D341Med (cell line): ENCODE measurements at places on chromosomes 16 and 17.

GRCh38 chr17:72900654-72900971, 191.9 kb downstream of the SLC39A11 start:
- DNase-seq = no peak

DNA sequence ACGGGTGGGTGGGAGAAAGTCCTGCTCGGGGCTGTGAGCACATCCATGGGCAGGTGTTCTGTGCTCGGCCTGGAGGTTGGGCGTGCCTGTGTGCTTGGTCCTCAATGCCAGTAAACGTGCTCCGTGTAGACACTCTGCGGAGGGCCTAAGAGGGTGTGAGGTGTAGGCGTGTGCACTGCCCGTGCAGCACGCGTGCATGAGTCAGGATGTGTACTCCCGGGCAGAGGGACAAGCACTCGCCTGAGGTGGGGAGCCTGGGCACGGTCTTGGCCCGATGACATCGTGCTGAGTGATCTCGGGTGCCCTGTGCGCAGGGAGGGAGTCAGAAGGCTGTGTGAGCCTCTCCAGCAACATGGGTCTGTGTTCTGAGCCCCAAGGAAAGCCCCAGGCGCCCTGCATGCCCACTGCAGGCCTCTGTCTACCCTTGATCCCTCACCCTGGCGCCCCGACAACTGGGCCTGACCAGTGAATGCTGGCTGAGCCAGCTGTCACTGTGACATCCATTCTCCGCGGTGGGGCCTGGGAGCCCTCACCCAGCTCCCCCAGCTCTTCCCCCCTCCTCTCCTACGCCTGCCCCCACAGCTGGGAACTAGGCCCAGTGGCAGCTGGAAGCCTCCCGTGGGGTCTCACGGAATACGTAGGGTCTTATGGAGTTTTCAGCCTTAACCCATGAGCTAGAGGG, 23.5 kb upstream of the NXPH3 start:
- peak; percentile 36 for DNase-seq

DNA sequence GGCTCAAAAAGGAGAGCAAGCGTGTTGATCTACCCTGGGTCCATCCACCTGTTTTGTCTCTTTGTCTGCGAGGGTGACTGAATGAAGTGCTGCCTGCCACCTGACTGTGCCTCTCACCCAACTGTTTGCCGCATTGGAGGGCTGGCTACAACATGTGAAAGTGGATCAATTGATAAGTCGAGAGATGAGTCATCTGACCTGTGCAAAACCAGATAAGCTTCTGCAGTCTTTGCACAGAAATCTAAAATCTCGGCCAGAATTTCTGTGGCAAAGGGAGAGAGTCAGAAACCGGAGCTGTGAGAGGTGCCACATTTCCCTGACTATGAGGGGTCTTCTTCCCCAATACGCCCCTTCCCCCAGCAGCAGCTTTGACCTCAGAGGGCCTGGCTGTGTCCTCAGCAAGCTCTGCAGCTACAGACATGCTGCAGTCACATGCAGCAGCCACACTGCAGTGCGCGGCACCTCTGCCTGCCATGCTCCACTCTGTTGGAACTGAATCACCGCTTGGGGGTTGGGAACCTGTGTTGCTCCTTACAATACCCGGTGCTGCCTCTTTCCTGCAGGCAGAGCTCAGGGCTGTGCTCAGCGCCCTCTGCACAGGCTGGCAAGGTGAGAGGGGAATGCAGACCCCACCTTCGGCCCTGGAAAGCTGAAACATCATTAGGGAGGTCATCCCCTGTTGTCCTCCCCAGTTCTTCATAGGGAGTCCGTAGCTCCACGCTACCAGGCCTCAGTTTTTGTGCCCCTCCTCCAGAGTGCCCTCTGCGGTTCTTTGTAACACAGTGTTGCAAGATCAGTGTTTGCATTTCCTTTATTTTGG, 16.2 kb upstream of the HAS3 start:
- DNase-seq = no peak

GRCh38 chr17:55063885-55064874, 95.6 kb downstream of the STXBP4 start:
- no peak for DNase-seq

- no peak for DNase-seq
Observed at GRCh38 chr16:75495076-75495674, at the start of gene CHST6. Gene CHST6 (minus strand): TSS chr16:75495441. CDS start chr16:75479828, 15,613 bp downstream.

GRCh38 chr17:43351691-43352090, 47.1 kb upstream of the ARL4D start:
- no peak for DNase-seq

GRCh38 chr17:61251939-61252865, 147.4 kb upstream of the TBX2 start:
- DNase-seq = no peak

GRCh38 chr16:84570739-84571403, 47.0 kb downstream of the COTL1 start:
- DNase-seq = peak; percentile 69

GRCh38 chr17:15303851-15304250, 37.5 kb downstream of the TEKT3 start:
- no peak for DNase-seq

DNA sequence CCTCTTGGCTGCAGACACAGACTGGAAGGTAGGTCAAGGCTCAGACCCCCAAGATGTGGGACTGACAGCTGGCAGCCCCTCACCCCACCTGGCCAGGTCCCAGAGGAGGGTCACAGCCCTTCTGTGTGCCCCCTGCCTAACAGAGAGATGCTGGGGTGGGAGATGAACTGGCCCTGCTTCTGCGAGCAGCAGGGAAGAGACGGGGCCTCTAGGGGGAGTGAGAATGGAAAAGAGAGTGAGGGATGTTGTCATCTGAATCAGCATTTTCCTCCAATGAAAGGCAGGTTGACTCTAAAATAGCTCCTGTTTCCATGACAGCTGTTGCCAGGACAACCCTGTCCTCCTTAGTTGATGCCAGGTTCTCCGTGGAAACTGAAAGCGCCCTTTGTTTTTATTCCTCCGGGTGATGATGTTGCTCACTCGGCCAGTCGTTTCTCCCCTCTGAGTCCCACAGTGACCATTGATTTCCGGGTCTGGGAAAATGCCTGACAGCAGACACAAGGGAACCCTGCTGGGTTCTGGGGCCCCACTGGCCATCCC, 4.9 kb upstream of the NDRG4 start:
- DNase-seq = peak; percentile 78

- peak; percentile 42 for DNase-seq
Observed at GRCh38 chr17:78995761-78996451, 13.7 kb downstream of the CANT1 start.

DNA sequence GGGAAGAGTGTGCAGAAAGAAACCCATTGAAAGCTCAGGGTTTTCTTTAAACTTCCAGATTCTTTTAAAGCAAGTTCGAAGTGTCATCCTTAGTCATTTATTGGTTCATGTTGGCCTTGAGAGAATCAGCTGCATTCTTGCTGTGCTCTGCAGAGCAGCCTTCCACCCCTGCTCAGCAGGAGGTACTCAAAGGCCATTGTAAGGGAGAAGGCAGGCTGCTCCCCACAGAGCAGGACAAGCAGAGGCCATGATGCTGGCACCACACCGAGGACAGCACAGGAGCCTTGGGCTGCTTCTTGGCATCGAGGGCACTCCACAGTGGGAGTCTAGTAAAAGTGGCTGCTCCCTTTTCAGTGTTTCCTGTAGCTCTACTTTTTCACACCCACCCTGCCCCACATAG, 29.6 kb downstream of the NMT1 start:
- no peak for DNase-seq

- DNase-seq = no peak
Observed at GRCh38 chr16:8452941-8453340, 137.4 kb downstream of the TMEM114 start.

- DNase-seq = no peak
Observed at GRCh38 chr16:30122604-30123160, 338 bp downstream of the MAPK3 start.

DNA sequence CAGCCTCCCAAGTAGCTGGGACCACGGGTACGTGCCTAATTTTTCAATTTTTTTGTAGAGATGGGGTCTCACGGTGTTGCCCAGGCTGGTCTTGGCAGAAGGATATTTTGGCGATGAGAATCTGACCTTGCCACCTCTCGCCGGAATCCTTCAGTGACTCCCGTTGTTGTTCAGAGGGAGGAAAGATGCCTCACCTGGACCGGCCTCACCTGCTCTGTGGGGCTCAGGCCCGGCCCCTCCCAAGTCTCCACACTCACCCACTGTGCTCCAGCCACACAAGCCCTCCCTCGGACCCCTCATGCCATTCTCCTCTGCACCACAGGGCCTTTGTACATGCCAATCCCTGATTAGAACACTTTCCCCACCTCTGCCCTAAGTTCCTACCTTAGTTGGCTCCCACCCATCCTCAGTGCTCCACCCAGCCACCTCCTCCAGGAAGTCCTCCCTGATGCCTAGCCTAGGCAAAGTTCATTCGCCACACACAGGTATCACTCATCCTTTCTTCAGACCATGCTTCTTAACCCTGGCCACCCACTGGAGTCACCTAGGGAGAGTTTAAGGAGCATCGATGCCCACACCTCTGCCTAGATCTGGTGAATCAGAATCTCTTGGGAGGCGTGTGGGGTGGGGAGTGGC, 136.1 kb downstream of the GSG1L start:
- no peak for DNase-seq

DNA sequence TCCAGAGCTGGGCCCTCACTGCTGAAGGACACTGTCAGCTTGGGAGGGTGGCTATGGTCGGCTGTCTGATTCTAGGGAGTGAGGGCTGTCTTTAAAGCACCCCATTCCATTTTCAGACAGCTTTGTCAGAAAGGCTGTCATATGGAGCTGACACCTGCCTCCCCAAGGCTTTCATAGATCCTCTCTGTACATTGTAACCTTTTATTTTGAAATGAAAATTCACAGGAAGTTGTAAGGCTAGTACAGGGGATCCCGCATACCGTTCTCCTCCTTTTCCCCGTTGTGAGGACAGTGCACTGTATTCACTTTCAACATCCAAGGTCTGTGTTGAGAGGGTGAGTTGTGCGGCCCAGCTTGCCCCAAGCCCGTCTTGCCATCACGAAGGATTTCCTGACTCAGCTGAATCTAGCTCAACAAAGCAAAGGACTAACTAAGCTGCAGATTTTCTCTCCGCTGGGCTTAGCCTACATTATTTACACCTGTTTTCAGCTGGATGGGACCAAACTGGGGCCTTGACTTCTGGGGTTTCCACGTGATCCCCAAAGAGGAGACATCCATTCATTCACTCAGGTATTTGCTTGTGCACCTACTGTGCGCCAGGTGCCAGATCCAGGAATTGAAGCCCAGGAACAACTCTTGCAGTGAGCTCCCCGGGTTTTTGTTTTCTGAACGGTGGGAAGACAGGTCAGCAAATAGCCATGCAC, 5.2 kb upstream of the TMEM235 start:
- no peak for DNase-seq

DNA sequence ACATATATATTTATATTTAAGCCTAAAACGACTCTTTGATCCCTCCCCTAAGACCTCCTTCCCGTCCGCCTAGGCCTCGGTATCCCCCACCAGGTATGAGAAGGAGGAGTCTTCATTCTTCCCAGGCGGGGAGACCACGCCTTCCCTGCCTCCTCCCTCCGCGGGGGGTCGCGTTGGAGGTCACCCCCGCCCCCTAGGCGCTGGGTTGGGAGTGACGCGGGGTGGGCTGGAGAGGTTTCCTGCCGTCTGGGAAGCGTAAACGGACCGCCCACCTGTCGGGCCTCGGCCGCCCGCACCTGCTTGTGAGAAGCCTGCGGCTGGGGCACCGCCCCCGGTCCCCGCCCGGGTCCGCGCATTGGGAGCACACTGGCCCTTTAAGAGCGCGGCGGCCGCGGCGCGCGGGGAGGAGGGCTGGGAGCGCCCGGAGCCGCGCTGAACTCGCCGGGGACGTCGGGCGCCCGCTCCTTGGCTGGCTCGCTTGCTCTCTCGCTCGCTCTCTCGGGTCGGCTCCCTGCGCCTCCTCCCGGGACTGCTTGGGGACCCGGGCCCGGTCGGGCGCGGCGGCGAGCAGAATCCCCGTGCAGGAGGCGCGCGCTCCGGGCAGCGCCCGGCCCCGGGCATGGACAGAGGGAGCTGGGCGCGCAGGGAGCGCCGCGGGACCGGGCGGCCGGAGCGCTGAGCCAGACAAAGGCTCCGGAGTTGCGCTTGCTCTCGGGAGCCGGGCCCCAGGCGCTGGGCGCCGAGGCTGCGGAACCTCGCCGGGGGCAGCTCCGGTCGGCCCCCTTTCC, at the start of gene MMP15:
TSS of gene MMP15 (plus strand) at position 404 of the 788 bp plus-strand sequence. CDS start 597 bp downstream, outside the sequence.
- peak; percentile 89 for DNase-seq

- peak; percentile 96 for DNase-seq
Observed at GRCh38 chr16:77807-78443, at the start of gene MPG. Gene MPG (plus strand): TSS chr16:78225. CDS start chr16:78310, 85 bp downstream.

DNA sequence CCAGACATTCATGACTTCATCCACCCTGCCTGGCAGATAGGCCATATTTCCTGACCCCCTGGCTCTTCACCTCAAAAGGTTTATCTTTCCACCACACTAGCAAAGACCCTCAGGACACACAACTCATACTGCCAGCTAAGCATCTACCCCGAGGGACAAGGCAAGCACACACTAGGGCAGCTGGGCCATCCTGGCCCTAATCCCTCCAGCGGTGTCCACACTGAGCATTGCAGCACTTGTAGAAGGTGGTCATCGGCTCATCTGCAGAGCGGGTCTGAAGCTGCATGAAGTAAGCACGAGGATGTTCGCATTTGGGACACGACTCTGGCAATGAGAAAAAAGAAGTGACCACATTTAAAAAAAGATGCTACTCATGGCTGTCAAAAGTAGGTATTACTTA, 6.2 kb downstream of the POLR3K start:
- DNase-seq = no peak

DNA sequence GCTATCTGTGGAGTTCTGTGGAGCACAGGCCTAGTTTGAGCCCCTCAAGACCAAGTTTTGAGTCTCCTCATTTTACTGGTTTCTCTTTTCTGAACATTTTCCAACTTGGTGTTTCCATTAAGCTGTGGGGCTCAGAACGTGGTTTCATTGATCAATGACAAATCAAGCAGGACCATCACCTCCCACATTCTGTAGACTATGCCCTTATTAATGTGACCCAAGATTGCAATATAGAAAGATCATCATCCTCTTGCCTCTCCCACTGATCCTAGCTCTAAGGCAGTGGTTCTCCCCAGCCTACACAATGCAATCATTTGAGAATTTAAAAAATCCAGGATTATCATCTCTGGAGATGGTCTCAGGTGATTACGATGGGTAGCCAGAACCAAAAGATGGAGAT, 15.8 kb upstream of the OSGIN1 start:
- DNase-seq = no peak

GRCh38 chr17:3574231-3574630, 16.6 kb upstream of the TRPV3 start:
- no peak for DNase-seq

DNA sequence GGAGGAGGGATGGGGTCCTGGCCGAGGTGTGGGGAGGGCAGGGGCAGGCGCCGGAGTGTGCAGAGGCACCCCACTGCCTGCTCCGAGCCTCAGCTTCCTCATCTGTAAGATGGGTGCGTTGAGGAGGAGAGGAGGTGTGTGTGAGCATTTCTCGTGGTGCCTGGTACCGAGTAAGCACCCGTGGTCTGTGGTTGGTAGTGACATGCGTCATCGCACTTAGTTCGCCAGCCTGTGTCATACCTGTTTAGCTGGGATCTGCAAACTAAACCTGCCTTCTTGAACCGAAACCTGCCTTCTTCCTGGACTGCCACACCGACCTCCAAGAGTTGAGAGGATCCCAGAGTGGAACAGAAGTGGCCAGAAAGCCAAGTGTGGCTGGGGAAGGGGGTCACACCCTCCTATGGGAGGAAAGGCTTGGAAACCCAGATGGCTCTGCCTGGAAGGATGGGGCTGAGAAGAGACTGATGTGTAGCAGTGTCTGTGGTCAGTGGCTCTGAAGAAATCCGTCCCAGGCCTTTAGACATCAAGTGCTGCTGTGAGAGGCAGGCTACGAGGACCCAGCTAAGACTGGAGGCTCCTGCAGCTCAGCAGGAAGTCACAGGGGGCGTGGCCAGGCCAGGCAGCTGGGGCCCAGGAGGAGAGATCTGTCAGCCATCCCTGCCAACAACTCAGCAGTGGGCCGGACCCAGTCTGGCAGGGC, 162.6 kb upstream of the PLCG2 start:
- no peak for DNase-seq
